ENCODE measurements at places on chromosomes 16 and 17. TPM values are rescaled to one million over a fixed set of nuclear protein-coding genes. Genes with fewer than 3 reads are reported as not detected.

GRCh38 chr16:30760001-30760559 lies 1.8 kb downstream of the CFAP119 start:
- no peak for DNase-seq

DNA sequence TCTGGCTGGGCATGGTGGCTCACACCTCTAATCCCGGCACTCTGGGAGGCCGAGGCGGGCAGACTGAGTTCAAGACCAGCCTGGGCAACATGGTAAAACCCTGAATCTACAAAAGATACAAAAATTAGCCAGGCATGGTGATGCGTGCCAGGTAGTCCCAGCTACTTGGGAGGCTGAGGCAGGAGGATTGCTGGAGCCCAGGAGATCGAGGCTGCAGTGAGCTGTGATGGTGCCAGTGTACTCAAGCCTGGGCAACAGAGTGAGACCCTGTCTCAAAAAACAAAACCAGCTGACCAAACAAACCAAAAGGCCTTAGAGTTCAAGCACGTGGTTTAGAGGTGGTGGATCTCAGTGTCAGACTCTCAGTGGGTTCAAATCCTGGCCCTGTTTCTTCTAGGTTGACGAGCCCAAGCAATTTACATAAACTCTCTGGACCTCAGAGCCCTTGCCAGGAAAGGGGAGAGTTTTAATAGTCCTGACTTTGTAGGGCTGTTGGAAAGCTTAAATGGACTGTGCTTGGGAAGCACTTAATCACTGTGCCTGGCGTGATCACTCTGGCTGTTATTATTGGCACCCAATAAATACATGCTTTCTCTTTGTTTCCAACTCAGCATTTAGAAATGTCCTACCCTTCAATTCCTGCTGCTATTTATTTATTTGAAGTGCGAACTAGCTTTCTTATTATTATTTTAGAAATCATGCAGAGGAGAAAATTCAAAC lies 44.7 kb downstream of the ABCC1 start:
- no peak for DNase-seq

Gene C16orf96
- total RNA-seq: 0.15 TPM

Gene COG1
- total RNA-seq: 41.2 TPM

GRCh38 chr16:53131363-53132071 lies 76.7 kb downstream of the CHD9 start:
- no peak for DNase-seq

Gene CD300H
- total RNA-seq: not detected

Gene ZMYND15
- total RNA-seq: 0.28 TPM

Gene NUTF2
- 119 TPM for total RNA-seq
